ENCODE measurements at places on chromosomes 13 and 19.

GRCh38 chr13:40148742-40149141, 493.3 kb downstream of the COG6 start:
- no peak for DNase-seq

DNA sequence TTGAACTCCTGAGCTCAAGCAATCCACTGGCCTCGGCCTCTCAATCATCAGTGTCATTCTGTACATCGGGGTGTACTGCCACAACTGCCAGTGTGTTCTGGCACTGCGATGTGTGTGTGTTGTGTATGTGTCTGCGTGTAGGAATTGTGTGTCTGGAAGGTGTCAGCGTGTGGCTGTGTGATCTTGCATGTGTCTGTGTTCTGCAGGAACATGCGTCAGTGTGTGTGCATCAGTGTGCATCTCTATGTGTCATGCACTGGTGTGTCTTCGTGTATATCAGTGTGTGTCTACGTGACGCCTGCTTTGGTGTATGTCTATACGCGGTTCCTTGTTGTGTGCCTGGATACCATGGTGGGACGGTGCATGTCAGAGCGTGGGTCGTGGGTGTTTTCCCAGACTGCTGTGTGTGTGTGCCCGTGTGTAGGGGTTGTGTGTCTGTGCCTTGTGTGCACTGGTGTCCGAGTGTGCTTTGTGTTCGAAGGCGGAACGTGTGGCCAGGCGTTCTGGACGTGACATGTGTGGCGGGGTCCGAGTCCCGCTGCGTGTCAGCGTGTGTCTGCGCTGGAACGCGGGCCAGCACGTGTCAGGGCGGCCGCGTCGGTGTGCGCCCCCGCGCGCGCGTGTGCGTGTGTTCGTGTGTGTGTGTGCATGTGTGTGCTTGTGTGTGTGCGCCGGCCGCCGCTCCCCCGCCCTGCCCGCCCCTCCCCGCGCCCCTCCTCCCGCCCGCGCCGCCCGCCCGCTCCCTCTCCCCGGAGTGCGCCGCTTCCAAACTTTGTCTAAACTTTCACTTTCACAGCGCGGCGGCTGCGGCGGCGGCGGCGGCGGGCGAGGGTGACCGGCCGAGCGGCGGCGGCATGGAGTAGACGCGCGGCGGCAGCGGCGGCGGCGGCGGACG, at the start of gene NFIX:
Gene NFIX, plus strand, starts transcription at position 775 of the 895 bp plus-strand sequence. CDS start 363 bp downstream, outside the sequence.
- no peak for DNase-seq

DNA sequence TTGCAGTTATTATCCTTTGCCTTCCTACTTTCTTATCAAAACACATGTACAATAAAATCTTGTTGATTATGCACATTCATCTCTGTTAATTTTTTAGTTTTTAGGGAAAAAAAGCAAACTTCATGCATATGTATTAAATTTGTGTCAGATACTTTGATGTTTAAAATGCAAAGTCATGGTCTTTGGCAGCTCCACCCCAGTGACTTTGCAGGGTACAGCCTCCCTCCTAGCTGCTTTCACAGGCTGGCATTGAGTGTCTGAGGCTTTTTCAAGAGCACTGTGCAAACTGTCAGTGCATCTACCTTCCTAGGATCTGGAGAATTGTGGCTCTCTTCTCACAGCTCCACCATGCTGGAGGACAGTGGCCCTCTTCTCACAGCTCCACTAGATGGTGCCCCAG, 1988.1 kb upstream of the PCDH20 start:
- DNase-seq, result no peak

- no peak for DNase-seq
Observed at GRCh38 chr13:76813891-76814290, 72.3 kb downstream of the KCTD12 start.

DNA sequence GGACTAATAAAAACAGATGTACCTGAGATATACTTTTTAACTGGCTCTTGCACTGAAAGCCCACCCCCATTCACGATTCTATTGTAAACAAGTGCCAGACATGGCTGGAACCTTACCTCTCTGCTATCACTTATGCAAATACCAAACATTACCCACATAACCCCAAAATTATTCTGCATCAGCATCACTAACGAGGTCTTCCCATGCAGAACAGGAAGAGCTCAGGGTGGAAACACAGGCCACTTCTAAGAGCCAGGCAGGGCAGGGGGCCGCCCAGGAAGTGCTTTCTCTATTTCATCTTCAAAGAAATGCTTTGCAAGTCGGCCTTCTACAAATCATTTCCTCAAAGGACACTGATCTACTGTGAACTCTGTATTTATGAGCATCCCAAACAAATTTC, 7.3 kb downstream of the IRS2 start:
- no peak for DNase-seq

- no peak for DNase-seq
Observed at GRCh38 chr13:80870186-80870585, 529.3 kb upstream of the SPRY2 start.

GRCh38 chr19:33374236-33374714, 766 bp downstream of the CEBPG start:
- DNase-seq, result no peak

GRCh38 chr19:50417111-50418081, 1.3 kb upstream of the SPIB start:
- DNase-seq, result no peak

GRCh38 chr19:825897-826644, 1.6 kb upstream of the AZU1 start:
- DNase-seq, result no peak

GRCh38 chr19:4065430-4066175, 1.1 kb downstream of the ZBTB7A start:
- peak; percentile 88 for DNase-seq

GRCh38 chr19:8320564-8321066, 560 bp downstream of the NDUFA7 start:
- no peak for DNase-seq

- no peak for DNase-seq
Observed at GRCh38 chr19:1975162-1975480, 34.1 kb downstream of the CSNK1G2 start.

- DNase-seq, result no peak
Observed at GRCh38 chr19:35154525-35155406, at the start of gene FXYD5. TSS of gene FXYD5 (plus strand) at chr19:35154735. CDS start at chr19:35155551, 816 bp downstream.

- no peak for DNase-seq
Observed at GRCh38 chr19:47104680-47105079, 8.9 kb downstream of the ZC3H4 start.

DNA sequence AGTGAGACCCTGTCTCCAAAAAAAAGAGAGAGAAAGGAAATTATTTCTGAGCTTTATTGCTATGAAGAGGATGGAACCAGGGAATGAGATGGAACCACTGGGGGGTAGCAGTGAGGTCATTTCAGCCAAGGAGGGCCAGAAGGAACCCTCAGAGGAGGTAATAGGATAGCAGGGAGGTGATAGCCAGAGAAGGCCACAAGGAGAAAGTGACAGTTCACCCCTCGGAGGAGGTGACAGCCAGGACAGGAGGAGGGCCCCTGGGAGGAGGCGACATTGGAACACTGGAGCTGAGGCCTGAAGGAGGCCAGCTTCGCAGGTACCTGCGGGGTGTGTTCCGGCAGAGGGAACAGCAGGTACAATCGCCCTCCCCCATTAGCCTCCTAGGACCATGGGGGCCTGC, 675 bp upstream of the PGPEP1 start:
- no peak for DNase-seq

DNA sequence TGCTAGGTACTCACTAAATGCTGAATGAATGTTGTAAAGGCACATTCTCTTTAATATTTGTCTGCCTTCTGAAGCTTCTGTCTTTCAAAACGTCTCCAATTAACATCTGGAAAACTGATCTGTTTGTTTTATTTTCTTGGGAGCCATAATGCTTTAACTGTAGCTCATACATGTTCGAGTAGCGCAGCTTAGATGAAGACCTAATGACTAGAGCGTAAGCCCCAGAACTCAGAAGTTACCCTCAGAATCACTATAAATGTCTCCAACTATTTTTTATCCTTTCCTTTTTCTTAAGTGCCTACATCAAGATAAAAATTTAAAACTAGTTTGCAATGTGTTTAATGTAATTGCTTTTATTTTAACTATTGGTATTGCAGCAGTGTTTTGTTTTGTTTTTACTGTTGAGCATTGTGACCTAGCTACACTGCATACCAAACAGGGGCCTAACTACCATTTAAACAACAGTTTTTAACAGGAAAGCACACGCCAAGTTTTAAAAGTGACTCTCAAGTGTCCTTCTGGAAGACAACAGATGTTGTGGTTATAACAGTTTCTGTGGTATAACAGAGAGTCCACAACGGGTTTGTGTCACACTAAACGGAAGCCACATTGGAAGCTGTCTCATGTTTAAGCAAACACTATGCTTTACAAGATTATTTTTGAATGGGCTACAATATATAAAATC, 42.0 kb downstream of the MRPL57 start:
- DNase-seq, result no peak

DNA sequence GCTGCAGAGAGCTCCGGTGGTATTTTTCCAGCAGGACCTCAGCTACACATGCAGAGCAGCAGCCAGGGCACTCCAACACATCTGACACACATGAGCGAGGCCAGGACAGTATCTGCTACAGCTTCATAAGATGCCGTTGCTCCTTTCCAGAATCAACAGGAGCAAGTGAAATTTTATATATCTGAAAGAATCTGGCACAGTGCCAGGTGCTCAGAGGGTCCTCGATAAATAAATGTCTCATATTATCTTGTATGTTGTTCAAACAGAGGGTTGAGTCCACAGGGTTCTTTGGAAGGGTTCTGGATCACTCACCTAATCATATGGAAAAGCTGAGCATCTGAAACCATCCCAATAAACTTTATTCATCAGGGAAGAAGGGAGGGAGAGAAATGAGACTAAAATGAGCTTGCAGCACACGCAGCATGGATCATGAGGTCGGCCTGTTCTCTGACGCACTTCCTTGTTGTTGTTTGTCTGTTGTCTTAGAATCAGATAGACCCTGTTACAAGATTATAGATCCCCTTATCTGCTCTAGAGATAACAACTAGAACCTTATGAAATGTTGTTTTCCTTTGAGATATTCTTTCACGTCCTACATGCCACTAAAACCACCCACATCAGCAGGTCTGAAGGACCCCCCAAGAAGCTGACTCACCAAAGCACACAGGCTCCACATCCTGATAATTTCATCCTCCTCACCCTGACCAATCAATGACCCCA, 3.2 kb upstream of the METTL21C start:
- DNase-seq, result no peak

DNA sequence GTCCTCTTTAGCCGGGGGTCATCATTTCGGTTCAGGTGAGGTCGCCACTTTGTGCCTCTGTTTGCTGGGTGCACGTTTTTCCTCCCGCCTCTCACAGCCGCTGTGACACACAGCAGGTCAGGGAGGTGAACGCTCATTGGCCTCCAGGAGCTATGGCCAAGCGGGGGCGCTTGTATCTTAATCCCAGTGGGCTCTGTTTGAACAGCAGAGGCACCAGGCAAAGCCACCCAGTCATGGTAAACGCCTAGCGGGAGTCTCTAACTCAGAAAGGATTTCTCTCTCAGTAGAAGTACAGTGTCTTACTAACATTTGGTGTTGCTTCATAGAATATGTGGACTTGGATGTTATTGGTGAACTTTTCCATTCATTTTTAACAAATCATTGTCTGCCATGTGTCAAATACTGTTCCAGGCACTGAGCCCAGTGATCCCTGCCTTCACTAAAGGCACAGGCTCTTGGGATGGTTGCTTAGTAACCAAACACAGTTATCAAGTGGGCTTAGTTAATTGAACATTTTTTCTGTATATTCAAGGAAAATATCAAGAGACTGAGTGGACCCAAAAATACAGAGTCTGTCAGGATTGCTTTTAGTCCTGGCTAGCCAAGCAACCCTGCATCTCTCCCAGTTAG, 186.7 kb downstream of the STK24 start:
- no peak for DNase-seq

DNA sequence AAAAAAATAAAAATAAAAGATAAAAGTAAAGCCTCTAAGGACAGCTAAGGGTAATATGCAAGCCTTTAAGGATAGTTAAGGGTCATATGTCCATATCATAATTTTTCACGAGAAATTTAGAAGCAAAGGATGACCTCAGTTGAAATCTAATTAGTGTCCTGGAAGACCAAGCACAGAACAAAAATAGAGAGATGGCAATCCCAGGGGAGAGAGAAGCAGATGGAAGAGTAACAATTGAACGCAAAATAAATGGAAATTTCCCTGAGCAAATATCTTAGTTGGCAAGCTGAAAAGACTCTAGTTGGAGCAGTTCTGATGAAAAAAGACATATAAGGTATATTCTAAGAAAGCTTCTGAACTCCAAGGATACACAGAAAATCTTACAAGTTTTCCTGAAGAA, 275.4 kb downstream of the NALCN start:
- DNase-seq, result no peak

DNA sequence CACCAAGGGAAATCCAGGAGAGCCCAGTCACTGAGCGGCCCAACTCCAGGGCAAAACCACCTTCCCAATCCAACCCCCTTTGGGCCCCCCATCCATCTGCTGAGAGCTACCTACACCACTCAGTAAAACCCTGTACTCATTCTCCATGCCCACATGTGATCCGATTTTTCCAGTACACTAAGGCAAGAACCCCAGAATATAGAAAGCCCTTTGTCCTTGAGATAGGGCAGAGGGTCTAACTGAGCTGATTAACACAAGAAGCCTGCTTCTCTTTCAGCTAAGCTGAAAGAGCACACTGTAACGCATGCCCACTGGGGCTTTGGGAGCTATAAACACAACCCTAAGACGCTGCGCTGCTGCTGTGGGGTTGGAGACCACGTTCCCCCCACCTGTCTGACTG, 36.0 kb downstream of the PBX4 start:
- no peak for DNase-seq

GRCh38 chr19:15421721-15422260, 3.0 kb upstream of the AKAP8L start:
- DNase-seq, result no peak

All from epithelial cell of prostate (primary cell).